ENCODE measurements at places on chromosomes 13 and 19.
A peak's percentile ranks its signal among the peaks of the same experiment; 100 is the strongest.

DNA sequence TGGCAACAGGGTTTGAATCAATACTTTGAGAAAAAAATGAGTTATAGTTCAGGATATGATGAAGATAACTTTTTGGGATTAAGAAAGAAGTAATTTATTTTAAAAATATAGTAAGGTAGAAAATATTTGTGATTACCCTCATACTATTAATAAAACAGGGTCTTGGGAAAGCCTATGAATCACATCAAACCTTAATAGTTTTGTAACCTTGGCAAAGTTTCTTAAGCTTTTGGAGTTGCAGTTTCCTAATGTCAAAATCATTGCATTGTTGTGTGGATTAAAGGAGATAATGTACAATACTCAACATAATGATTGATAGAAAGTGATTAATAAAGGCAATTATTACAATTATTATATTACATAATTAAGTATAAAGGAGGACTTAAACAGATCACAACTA is 149.0 kb downstream of the LMO7 start:
- DNase-seq = no peak

GRCh38 chr13:62110079-62110478 is 694.4 kb upstream of the PCDH20 start:
- no peak for DNase-seq

GRCh38 chr19:5751709-5752108 is 31.3 kb downstream of the CATSPERD start:
- DNase-seq = no peak

- DNase-seq = no peak
These were observed 6.1 kb downstream of the ENOX1 start for GRCh38 chr13:43780666-43781065.

- DNase-seq = no peak
These were observed at the start of gene ATP1A3 for GRCh38 chr19:41993612-41994483. TSS of gene ATP1A3 (minus strand) at chr19:41994230. CDS start at chr19:41994076, 154 bp downstream.

DNA sequence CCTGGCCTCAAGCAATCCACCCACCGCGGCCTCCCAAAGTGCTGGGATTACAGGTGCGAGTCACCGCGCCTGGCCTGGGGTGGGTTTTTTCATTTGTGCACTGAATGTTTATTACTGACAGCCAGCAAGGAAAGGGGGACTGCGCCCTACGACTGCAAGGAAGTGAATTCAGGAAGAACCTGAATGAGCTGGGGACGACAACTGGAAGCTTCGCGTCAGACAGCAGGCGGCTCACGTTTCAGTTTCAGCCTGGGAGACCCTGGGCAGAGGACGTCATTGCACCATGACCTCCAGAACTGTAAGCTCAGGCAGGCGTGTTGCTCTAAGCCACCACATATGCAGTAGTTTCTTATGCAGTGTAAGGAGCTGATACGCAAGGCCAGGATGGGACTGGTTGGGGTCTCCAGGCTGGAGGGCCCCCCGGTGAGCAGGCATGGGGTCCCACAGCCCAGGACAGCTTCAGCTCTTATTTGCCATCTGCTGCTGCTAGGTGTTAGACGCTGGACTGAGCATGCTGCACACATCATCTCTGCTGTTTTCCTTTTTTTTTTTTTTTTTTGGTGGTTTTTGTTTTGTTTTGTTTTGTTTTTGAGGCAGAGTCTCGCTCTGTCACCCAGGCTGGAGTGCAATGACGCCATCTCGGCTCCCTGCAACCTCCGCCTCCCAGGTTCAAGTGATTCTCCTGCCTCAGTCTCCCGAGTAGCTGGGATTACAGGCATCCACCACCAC is 66.6 kb downstream of the GADD45B start:
- DNase-seq = no peak

DNA sequence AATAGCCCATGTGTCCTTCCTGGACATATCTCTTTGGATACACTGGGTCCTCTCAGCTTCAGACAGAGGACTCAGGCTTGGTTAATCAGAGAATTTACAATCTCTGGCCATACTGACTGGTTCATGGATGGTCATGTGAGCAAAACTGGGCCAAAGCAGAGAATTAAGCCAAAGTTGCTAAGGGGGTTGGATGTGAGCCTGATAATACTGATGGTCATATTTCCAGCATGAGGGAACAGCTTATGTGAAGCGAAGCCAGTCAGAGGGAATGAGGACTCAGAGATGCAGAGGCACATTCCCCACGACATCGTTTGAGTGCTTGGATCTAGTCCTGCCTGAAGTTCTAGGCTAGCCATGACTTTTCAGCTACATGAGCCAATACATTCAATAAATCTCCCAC is 22.0 kb upstream of the LRRC4B start:
- no peak for DNase-seq

DNA sequence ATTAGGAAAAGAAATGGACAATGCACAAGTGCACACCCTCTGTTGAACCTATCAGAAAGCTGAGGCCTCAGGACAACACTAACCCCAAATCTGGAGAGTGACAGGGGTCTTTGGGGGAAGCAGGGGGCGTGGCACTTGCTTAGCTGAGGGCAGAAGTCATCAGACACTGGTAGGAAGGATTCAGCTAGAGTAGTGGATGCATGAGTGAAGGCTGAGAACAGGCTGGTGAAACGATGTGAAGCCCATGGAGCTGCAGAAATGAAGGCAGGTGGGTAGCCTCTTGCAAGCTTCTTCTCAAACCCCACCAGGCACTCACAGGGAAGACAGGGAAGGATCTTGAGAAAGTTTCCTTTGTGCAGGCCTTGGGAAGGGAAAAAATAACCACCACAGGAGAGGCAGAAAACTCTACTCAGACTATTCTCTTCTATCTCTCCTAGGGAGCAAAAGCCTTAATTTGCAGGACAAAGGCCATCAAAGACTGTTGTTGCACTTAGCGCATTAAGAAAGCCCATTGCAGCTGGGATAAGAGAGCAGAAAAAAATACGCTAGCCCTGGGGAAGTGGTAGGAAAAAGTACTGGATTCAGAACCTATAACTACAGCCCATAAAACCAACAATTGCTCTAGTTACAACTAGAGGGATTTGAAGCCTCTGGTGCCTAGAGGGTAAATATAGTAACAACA is 193.3 kb upstream of the ZNF536 start:
- DNase-seq = no peak

DNA sequence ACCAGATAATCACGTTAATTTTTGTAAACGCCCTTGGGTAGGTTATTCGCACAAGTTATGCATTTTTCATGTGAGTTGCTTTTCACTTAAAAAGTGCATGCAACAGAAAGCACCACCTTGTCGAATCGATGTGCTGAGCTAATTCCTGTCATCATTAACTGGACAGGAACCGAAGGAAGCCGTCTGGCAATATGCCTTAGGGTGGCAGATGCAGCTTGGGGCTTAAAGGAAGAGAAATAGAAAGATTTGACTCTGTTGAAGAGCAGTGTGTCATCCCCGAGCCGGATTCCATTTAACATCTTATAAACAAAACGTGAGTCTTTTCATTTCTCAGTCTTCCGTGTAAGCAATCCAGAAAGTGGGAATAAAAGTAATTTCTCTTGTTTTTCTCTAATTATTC is 70.0 kb downstream of the ATP11A start:
- no peak for DNase-seq

DNA sequence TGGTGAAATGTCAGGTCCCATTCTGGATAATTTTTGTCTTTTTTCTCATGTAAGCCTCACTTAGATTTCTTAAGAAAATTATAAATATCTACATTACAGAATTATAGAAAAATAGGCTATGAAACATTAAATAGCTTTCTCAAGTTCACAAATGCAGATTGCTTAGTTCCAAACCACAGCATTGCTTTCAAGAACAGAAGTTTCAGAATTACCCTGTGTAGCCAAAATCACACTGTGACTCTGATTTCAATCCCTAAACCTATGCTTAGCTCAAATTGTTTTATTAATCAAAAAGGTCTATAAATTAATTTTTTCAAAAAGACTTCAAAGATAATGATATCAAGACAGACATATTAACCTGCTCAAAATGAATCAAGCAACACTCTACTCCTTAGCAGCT is 881.2 kb upstream of the PCDH20 start:
- DNase-seq = no peak

DNA sequence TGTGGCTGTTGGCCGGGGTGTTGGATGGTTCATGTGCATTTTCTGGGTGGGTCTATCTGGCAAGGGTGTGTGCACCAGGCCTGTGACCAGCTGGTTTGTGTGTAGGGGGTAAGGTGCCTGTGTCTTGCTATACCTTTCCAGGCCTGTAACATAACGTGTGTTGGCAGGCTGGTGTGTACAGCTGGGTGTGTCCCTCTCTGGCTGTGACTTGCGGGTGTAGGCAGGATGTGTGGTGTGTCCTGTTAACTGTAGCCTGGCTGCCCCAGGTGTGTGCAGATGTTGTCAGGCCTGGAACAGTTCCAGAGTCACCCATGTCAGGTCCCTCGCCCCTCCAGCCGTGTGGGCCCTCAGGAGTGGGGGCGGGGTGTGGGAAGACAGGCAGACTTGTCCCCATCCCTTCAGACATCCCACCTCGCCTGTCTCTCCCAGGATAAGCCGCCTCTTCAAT is 9.8 kb downstream of the KCTD15 start:
- no peak for DNase-seq

DNA sequence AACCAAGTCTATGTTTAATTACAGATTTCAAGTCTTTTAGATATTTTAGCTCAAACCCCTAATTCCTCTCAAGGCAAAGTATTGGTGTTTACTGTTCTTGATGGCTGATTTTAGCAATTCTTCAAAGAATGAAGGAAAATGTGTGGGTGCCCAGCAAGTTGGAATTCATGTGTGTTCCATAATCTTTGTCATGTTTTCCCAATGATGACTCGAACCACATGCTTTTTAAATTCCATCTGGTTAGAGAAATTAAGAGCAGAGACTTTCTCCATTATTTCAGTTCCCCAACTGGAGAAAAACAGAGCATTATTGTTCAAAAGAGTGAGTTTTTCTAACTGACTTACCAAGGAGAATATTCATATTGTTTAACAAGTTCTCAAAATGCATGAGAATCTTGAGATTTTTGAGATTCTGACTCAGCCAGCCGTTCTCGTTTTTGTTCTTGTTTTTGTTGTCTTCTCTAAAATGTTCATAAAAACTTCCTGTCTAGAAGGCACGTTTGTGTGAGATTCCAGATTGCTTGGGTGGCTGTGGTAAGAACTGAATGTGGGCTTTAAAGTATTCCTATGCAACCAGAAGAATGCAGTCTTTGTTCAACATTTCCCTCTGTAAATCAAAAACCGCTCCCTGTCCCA is 404.7 kb downstream of the IRS2 start:
- DNase-seq = peak; percentile 39

- DNase-seq = no peak
These were observed 80.7 kb upstream of the DIAPH3 start for GRCh38 chr13:60244381-60244780.

DNA sequence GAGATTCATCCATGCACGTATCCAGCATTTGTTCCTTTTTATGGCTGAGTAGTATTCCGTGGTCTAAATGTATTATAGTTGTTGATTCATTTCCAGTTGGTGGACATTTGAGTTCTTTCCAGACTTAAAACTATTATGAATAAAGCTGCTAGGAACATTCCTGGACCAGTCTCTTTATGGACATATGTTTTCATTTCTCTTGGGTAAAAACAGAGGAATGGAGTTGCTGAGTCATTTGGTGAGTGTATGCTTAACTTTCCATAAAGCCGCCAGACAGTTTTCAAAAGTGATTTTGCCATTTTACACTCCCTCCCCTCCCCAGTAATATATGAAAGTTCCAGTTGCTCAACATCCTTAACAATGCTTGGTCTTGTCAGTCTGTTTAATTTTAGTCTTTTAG is 116.4 kb downstream of the TSHZ3 start:
- DNase-seq = no peak

DNA sequence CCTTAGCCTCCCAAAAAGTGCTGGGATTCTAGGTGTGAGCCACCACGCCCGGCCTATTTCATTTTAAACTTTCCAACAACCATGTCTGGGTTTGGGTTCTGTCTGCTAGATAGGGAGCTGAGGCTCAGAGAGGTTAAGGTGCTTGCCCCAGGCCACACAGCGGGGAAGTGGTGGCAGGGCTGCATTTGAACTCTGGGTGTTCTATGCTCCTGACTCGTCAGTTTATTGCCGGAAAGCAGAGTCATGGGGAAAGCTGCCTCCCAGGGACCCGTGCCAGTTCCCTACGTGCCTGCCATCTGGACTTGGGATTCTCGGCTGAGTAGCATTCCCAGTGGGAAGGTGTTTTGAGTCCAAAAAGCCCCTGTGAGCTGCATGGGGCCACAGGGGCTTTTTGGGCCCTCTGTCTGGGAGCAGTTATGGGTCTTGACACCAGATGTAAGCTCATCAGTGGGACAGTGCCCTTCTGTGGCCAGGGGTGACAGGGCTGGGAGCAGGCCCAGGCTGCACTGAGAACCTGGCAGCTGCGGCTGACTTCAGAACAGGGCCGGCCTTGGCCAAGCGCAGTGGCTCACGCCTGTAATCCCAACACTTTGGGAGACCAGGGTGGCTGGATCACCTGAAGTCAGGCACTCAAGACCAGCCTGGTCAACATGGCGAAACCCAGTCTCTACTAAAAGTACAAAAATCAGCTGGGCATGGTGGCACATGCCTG is 10.9 kb downstream of the RFX1 start:
- no peak for DNase-seq

- no peak for DNase-seq
These were observed 330.2 kb downstream of the TEX29 start for GRCh38 chr13:111650626-111651025.

DNA sequence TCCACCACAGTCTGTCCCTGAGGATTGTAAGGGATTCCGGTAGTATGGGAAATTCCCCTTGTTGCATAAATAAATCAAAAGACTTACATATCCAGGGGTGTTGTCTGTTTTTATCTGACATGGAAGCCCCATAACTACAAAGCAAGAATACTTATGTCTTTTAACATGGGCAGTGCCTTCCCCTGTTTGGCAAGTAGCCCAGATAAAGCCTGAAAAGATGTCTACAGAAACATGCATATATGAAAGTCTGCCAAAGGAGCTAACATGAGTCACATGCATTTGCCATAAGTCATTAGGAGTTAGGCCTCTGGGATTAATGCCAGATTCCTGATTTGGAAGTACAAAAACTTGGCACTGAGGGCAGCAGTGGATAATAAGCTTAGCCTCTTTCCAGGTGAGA is 62.1 kb downstream of the ZNF737 start:
- no peak for DNase-seq

- no peak for DNase-seq
These were observed 34.4 kb downstream of the NUP58 start for GRCh38 chr13:25335856-25336255.

DNA sequence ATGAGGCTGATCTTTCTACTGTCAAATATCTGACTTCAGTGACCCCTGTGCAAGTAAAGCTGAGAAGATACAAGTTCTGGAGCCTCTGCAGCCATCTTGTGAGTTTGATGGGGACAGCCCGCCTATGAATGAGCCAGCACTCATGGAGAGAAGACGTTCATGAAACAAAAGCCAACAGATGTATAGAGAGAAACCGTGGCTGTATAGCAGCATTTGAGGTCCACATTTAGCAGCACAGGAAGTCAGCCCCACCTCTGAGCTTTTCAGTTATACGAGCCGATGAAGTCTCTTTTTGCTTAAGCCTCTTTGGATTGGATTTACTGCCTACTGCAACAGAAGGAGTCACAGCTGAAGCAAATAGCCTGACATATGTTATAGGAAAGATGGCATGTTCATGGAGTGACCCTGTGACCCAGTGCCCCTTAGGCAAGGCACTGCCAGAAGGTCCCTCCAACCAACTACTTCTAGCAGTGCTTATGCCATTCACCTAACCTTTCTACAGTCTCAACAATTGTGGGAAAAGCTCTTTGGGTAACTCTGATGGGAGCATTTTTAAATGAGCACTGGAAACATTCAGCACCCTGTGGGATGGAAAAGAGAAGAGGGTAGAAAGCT is 3.5 kb upstream of the DLEU7 start:
- DNase-seq = no peak

GRCh38 chr13:24254146-24254841 is 55.1 kb upstream of the C1QTNF9 start:
- DNase-seq = no peak
